ENCODE measurements at places on chromosomes 7 and 10.
A peak's percentile ranks its signal among the peaks of the same experiment; 100 is the strongest.

DNA sequence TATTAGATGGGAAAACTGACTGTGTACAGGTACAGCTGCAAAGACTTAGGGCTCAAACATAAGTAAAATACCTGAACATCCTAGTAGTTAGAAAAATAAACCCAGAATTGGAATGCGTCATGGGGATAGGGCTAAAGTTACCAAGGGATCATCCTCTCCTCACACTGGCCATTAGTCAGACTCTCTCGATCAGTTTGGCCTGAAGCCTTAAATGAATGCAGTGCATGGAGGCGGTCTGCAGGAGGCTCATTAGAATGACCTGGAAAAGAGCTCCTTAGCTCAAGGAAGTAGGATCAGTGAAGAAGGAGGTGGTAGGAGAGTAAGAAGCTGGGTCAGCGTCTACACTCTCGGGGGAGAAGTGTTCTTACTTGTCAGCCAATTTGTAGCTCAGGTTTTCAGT is 35.3 kb downstream of the DENND2A start:
- DNase-seq: peak; percentile 91

DNA sequence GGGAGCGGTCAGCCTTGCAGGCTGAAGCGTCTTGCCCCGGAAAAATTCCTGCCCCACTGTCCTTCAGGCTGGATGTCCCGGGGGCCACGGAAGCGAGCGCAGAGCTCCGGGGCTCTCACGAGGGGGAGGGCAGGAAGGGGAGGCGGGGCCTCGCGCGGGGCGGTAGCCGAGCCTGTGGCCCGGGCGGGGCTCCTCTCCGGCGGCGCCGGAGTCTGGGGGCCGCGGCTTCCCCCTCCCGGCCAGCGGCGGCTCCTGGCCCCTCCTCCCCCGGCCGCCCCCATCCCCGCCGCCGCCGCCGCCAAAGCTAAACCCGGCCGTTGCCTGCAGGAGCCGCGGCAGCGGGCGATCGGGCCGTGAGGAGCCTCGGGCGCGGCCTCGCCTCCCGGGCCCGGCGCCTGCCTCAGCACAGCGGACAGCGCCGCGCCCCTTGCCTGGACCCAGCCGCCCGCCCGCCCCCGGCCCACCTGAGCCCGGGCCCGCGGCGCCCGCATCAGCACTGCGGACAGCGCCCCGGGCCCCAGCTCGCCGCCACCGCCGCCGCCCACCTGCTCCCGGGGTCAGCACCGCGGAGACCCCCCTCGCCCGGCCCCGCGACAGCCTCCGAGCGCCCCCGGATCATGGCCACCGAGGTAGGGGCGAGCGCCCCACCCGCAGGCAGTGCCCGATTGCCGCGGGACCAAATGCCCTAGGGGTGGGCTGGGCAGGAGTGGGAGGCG is at the start of gene GOLGA7B:
GOLGA7B (plus strand) TSS at position 157 of the 716 bp plus-strand sequence; CDS start at position 618, 461 bp downstream.
- peak; percentile 31 for DNase-seq

DNA sequence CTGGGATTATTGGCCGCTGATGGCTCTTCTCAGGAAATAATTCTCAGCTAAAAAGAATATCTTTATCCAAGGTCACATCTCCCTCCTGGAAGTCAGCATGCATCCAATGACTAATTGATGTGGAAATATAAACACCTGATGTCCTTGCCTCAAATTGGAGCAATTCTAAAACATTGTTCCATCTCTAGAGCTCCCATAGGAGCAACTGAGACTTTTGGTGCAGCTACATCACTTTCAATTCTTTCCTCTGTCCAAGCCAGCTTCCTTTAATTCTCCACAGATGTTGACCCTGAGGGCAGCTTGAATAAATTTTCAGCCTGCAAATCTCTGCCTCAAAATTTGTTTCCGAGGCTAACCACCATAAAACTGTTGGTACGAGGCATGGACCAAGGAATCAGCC is 43.9 kb upstream of the KCND2 start:
- DNase-seq: no peak

DNA sequence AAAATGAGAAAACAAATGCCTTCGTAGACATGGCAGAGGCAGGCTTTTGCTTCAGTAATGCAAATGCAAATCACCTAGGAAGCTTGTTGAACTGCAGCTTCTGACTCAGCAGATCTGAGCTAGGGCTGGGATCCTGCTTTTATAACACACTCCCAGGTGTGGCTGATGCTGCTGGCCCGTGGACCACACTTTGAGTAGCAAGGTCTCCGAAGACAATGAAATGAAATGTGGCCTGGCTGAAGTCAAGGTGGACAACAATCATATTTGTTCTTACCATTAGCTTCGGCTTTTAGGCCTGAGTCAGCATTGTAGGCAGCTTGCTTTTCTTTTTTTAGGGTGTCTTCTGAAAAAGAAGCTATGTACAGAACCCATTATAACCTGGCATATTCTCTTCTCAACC is 26.3 kb downstream of the COL17A1 start:
- no peak for DNase-seq

DNA sequence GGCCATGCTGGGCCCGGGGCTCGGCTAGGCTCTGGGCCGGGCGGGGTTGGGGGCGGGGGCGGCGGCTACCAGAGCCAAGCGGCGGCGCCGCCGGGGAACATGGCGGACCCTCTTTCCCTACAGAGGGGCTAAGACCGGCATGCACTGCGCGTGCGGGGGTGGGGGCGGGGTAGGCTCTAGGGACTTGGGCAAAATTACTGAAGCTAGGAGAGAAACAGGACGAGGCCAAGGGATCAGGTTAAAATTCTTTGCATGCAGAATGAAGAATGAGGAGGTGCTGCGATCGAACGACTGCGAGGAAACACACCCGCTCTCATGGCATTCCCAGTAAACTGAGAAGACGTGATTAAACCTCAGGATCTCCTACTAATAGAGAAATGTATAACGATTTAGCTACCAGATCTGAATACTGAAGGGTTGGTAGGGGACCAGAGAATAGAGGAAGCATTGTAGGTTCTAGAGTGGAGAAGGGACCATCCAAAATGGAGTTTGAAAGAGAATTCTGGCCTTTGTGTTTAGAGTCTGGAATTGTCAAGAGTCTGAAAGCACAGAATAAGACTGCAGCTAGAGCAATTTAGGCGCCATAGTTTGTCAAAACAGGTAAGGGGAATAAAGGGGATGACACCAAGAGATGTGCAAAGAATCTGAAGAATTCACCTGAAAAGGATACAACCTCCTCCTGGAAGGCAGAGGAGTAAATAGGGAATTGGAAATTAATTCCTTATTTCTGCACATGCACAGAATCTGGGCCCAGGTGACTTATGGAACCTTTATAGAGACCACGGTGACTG is at the start of gene PPP3CB:
PPP3CB (minus strand) TSS at position 141 of the 791 bp plus-strand sequence; CDS start at position 6, 135 bp downstream.
- DNase-seq: peak; percentile 97

DNA sequence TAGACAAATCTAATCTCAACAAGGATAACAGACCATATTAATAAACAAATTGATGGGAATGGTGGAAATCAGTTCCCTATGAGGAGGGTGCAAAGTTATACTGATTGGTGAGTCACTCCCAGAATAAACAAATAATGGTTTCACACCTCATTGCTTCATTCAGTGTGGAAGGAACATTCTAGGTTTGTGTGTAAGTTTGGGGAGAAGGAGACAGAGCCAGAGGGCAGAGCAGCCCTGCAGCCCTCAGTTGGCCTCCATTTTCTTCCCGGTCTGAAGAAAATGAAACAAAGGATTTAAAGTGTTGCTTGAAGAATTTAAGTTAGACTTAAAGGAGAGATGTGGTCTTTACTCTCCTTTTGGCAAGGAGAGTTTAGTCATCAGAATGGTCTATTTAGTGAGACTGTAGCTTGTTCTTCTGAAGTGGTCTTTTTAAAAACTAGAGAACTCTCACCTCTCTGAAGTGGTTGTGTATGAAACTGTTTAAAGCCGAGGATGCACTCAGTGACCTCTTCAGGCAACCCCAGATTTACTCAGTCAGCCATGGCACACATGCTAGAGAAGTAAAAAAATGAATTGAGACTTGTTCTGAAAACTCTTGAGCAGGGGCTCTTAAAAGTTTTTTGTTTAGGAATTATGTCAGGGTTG is 27.2 kb downstream of the IKZF1 start:
- no peak for DNase-seq

DNA sequence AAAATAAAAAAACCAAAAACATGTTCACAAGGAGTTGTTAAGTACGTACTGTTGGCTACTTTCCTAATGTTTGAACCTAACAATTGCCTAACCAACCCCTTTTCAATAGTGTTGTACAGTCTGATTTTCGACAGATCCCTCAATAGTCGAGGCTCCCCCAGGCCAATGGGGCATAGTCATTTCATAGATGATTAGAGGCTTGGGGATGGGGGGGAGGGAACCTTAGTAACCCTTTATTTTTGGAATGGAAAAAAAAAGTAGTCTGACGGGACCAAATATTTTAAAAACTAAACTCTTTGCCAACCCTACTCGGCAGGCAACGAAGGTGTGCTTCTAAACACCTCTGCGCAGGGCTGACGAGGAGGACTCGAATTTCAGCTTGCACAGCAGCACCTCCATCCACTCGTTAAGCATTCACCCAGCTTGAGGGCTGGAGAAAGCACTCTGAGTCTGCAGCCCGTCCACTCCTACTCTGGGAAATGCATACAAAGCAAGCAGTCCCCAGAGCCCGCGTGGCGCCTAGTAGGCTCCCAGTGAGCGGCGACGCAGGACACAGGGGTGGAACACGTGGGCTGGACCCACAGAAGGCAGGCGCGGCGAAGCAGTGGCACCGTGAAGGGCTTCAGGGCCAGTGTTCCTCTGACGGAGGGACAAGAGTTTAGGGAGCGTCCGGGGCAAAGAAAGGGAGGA is 899 bp downstream of the PUS7 start:
- peak; percentile 68 for DNase-seq

- DNase-seq: peak; percentile 74
Observed at GRCh38 chr7:101632641-101633040, 3.5 kb upstream of the MYL10 start.

DNA sequence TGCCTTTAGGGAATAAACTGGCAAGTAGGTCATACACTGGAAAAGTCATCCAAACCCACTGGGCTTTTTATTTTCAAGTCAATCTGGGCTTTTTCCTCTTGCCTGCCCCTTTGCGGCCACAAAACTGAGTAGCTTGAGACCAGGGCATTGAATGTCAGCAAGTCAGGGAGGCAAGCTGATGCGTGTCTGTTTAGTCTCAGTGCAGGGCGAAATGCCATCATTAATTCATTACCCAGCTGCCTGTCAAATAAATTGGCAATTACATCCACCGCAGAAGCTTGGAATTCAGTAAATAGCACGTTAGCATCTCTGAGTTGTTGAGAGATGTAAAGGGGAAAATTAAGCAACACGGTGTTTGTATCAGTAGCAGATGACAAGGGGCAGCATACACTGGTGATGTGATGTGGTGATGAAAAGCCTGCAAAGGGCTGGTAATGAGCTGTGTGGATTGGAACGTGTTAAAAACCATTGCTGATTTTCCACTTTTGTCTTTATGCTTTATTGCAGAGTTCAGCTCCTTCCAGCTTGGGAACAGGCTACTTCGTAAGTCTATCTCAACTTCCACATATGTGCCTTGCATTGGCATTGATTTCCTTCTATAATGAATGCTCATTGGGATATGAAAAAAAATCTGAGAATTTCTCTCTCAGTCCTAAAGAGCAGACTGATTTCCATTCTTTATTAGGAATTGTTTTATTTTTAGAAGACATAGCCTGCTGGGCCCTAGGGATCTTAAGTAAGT is 535.9 kb downstream of the AUTS2 start:
- DNase-seq: no peak
